Caco-2 (cell line): ENCODE measurements at places on chromosomes 16 and 17.
A peak's percentile ranks its signal among the peaks of the same experiment; 100 is the strongest.

DNA sequence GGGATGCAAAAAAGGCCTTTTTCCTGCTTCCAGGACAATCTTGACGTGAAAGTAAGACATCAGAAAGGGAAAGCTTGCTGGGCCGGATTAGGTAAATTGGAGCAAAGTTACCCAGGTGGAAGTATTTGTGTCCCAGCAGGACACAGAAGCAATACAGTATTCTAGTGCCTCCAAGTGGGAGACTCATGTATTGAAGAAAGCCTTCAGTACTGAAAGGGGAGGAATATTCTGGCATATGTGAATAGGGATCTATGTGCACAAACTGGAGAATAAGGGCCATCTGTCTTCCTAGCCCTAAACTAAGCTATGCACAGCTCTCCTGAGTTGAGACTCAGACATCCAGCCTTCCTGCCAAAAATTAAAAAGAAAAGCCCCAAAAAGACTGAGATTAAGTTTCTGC lies 327.3 kb upstream of the CDH8 start:
- DNase-seq: no peak
- no peak overlapping the region for H3K27ac ChIP-seq
- H3K4me1 ChIP-seq: no peaks in the 10 kb centered on the region
- H3K36me3 ChIP-seq: no peaks in the 10 kb centered on the region
- no peaks in the 10 kb centered on the region for H3K27me3 ChIP-seq
- H3K4me3 ChIP-seq: no peak overlapping the region

GRCh38 chr17:33595828-33596227 lies 302.7 kb upstream of the ASIC2 start:
- H3K4me1 ChIP-seq: no peaks in the 10 kb centered on the region
- no peak overlapping the region for H3K4me3 ChIP-seq
- no peaks in the 10 kb centered on the region for H3K36me3 ChIP-seq
- H3K27ac ChIP-seq: no peak overlapping the region
- H3K27me3 ChIP-seq: no peaks in the 10 kb centered on the region

DNA sequence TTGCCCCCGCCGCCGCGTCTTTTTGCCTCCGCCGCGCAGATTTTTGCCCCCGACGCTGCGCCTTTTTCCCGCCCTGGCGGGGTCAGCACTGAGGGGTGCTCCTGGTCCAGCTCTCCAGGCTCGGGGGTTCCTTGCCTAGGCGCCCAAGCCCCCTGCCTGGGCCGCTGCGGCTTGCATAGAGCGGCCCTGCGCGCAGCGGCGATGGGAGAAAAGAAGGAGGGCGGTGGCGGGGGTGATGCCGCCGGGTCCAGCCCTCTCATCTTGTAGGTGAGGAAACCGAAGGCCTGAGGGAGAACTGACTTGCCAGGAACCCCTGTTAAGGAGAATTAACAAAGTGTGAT lies 330.8 kb upstream of the WSB1 start:
- no peak for DNase-seq
- H3K27ac ChIP-seq: no peak overlapping the region
- H3K27me3 ChIP-seq: no peaks in the 10 kb centered on the region
- no peak overlapping the region for H3K4me3 ChIP-seq

- H3K27me3 ChIP-seq: no peaks in the 10 kb centered on the region
- H3K4me1 ChIP-seq: peaks cover 30% of the 10 kb centered on the region
- H3K4me3 ChIP-seq: no peak overlapping the region
- peak overlapping the region; percentile 3 for H3K27ac ChIP-seq
- DNase-seq: no peak
Measured at GRCh38 chr17:2903193-2903974, 107.1 kb downstream of the RAP1GAP2 start.

DNA sequence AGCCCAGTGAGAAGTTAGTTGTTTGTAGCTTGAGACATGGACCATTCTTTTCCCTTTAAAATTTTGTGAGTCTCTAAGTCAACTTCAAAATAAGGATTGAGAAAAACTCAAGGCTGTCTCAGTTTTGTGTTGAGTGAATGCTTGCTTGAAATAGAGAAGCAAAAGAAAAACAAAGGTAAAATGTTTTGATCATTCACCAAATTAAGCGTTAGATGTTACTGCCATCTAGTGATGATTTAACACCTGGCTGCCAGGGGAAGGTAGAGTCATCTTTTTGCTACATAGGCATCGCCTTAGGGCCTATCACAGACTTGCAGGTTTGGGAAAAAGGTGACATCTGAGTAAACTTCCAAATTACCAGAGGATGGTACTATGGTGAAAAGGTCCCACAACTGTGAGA lies 74.4 kb downstream of the PCTP start:
- no peak overlapping the region for H3K4me3 ChIP-seq
- no peaks in the 10 kb centered on the region for H3K4me1 ChIP-seq

DNA sequence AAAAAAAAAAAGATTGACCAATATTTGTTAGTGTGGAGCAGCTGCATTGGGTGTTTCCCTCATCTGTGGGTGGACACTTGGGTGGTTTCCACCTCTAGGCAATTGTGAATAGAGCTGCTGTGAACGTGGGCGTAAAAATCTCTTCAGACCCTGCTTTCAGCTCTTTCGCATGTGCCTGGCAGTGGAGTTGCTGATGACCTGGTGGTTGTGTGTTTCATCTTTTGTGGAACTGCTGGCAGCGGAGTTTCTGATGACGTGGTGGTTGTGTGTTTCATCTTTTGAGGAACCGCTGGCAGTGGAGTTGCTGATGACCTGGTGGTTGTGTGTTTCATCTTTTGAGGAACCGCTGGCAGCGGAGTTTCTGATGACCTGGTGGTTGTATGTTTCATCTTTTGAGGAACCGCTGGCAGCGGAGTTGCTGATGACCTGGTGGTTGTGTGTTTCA lies 21.4 kb downstream of the ZC3H18 start:
- H3K36me3 ChIP-seq: peaks cover 2% of the 10 kb centered on the region
- no peak overlapping the region for H3K4me3 ChIP-seq
- no peak overlapping the region for H3K27ac ChIP-seq
- no peaks in the 10 kb centered on the region for H3K27me3 ChIP-seq

DNA sequence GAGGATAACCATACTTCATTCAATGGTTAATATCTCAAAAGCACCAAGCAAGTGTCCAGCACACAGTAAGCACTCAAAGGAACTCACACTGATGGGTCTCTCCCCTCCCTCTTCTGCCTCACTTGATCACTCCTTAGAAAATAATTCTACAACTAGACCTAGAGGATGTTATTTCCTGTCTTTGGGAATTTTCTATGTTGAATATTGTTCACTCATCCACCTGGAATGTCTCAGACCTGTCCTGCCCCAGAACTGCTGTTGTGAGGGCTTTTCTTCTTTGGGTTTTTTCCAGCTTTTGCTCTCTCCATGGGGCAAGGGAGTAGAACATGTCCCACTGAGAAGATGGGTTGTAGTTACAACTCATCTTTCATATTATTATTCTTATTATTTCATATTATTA lies 25.3 kb downstream of the NXPH3 start:
- no peaks in the 10 kb centered on the region for H3K27me3 ChIP-seq
- H3K27ac ChIP-seq: no peak overlapping the region
- H3K4me3 ChIP-seq: no peak overlapping the region
- no peak for DNase-seq

DNA sequence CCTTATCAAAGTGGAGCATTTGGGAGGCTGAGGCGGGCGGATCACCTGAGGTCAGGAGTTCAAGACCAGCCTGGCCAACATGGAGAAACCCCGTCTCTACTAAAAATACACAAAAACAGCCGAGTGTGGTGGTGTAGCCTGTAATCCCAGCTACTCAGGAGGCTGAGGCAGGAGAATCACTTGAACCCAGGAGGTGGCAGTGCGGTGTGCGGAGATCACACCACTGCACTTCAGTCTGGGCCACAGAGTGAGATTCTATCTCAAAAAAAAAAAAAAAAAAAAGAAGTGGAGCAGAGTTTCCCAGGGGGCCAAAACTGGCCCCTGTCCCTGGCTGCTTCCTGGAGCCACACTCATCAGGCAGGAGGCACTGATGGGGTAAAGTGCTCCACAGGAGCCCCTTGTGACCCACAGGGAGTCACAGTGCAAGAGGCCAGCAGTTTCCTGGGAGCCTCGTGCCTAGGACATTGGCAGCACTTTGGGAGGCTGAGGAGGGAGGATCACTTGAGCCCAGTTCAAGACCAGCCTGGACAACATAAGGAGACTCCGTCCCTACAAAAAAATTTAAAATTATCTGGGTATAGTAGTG lies 44.4 kb downstream of the RTN4RL1 start:
- H3K4me3 ChIP-seq: no peak overlapping the region

DNA sequence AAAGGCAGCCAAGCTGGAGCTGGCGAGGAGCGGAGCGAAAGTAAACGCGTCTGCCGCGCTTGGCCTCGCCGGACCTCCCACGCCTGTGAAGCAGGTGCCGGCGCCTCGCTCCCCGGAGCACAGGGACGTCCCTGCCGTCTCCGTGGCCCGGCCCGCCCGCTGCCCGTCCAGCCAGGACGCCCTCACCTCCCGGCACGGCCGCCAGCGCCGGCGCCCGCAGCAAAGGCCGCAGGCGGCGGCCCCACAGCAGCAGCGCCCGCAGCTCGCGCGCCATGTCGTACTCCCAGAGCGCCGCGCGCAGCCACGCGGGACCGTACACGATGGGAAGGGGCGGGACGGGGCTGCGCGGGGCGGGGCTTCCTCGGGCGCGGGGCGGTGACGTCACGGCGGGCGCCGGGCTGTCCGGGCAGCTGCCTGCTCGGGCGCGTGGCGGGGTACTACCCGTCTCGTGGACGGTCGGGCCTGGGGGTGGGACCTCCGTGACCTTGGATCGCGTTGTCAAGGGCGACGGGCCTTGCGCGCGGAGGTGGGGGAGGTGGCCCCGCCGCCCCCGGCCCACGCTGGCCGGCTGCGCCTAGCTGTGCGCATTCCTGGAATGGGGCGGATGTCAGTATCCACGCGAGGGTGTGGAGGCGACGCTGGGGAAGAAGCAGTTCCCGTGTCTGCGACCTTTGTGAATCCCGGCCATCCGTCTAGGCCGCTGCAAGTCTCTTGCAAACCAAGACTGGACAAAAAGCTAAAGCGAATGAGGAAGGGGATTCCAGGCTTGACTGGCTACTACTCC lies at the start of gene TRAP1:
TSS of gene TRAP1 (minus strand) at position 290 of the 784 bp plus-strand sequence. CDS start at position 274, 16 bp downstream.
- no peaks in the 10 kb centered on the region for H3K36me3 ChIP-seq
- H3K4me1 ChIP-seq: peaks cover 9% of the 10 kb centered on the region; the same call in 1 of the 2 replicates
- no peaks in the 10 kb centered on the region for H3K27me3 ChIP-seq
- peak within 1 kb of the TSS; percentile 76 for H3K27ac ChIP-seq
- H3K4me3 ChIP-seq: peak within 1 kb of the TSS; percentile 98
- DNase-seq: peak; percentile 87

DNA sequence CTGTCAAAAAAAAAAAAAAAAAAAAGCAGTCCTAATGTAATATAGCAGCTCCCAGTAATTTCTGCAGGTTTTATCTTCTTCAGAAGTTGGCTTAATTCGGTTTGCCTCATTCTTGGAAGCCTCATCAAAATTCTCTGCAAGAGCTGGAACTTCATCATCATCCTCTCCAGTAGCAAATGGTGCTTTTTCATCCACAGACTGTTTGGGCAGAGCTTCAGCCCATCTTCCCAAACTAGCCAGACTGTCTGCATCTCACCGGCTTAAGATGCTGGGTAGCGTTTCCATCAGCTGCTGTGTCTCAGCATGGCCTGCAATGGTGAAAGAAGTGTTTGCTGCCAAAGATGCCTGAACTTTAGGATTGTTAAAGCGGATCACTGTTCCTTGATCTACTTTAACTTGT lies 112.6 kb downstream of the AIPL1 start:
- no peak for DNase-seq
- no peaks in the 10 kb centered on the region for H3K4me1 ChIP-seq
- no peaks in the 10 kb centered on the region for H3K27me3 ChIP-seq
- no peaks in the 10 kb centered on the region for H3K36me3 ChIP-seq
- no peak overlapping the region for H3K4me3 ChIP-seq

DNA sequence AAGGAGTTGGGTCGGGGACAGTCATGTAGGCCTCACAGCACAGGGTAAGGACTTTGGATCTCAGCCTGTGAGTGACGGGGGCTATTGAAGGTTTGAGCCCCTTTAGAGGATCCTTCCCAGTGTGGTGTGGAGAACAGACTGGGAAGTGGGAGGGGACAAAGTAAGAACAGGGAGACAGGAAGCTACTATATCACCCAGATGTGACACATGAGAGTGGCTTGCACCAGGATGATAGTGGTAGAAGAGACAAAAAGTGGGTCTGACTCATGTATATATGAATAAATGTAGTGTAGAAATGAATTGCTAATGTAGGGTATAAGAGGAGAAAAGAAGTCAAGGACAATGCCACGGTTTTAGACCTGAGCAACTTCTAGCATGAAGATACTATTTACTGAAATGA lies 4.5 kb downstream of the NUP93 start:
- no peak for DNase-seq
- H3K27ac ChIP-seq: no peak overlapping the region
- no peak overlapping the region for H3K4me3 ChIP-seq
- H3K4me1 ChIP-seq: peaks cover 1% of the 10 kb centered on the region; the same call in 1 of the 2 replicates
- H3K36me3 ChIP-seq: no peaks in the 10 kb centered on the region

DNA sequence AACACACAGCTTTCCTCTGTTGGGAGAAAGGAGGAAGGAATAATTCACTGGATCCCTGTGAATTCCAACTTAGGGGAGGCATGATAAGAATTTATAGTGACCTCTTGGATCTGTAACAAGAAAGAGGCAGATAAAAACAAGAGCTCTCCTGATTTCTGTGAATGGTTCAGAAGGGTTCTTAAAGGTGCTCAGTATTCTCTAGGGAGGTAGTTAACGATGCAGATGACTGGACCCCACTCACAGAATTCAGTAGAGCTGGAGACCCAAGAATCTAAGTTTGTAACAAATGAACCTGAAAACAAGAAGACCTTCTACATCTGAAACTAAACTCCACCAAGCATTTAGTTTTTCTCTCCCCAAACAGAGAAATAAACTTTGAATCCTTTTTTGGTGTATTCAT lies 8.6 kb downstream of the ZNRF1 start:
- H3K4me1 ChIP-seq: peaks cover 12% of the 10 kb centered on the region
- no peak overlapping the region for H3K4me3 ChIP-seq
- H3K36me3 ChIP-seq: 0 out of 2 replicates have a peak, but pooled peaks cover 1% of the 10 kb centered on the region

GRCh38 chr16:1101133-1101532 lies 5.1 kb upstream of the C1QTNF8 start:
- no peaks in the 10 kb centered on the region for H3K36me3 ChIP-seq
- no peak for DNase-seq
- no peaks in the 10 kb centered on the region for H3K27me3 ChIP-seq
- H3K4me1 ChIP-seq: peaks cover 13% of the 10 kb centered on the region

GRCh38 chr16:17830651-17831050 lies 359.9 kb upstream of the XYLT1 start:
- no peak for DNase-seq
- H3K4me3 ChIP-seq: no peak overlapping the region
- H3K36me3 ChIP-seq: no peaks in the 10 kb centered on the region
- no peaks in the 10 kb centered on the region for H3K4me1 ChIP-seq

DNA sequence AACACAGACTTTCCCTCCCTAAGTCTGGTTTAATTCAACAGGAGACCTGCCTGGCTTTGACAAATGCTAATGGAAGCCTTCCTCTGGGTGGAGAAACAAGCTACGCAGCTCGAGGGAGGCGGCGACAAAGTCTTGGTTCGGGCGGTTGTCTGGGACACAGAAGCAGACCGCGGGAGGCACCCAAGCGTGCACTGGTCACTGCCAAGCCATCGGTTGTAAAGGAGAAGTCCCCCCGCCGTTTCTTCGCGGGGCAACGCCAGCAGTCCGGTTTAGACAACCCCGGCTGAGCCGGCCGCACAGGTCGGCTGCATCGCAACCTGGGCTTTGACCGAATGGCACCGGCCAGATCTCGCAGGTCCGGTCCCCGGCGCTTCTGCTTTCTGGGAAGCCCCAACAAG lies 586 bp downstream of the GLYR1 start:
- H3K4me3 ChIP-seq: peak overlapping the region; percentile 97
- H3K4me1 ChIP-seq: peaks cover 10% of the 10 kb centered on the region
- peak overlapping the region; percentile 36 for H3K27ac ChIP-seq
